CD8-positive, alpha-beta T cell (primary cell): ENCODE measurements at places on chromosomes 3 and 15.

GRCh38 chr15:95816591-95816990, 513.9 kb upstream of the NR2F2 start:
- DNase-seq = no peak

- no peak for DNase-seq
Observed at GRCh38 chr3:159616234-159616825, 372.3 kb upstream of the IL12A start.

GRCh38 chr3:66010739-66011655, 27.7 kb downstream of the MAGI1 start:
- no peak for DNase-seq

- DNase-seq = no peak
Observed at GRCh38 chr3:140943781-140944552, 2.3 kb downstream of the SLC25A36 start.

DNA sequence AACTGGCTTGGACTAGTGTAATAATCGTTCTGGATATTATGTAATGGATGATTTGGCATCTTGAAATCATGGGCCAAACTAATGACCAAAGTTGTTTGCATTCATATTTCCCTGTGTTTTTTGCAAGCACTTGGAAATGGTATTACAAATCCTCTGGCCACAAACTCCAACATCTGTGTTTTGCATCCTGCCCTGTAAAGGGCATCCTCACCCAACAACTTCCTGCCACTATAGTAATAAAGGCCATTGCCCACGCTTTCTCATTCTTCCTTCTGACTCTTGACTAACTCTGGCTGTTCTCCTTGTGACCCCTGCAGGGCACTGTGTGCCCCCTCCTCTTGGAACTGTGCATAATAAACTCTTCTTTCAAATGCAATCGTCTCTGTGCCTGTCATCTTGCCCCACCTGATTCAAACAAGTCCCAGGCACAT, 25.4 kb upstream of the PSMD6 start:
- no peak for DNase-seq

DNA sequence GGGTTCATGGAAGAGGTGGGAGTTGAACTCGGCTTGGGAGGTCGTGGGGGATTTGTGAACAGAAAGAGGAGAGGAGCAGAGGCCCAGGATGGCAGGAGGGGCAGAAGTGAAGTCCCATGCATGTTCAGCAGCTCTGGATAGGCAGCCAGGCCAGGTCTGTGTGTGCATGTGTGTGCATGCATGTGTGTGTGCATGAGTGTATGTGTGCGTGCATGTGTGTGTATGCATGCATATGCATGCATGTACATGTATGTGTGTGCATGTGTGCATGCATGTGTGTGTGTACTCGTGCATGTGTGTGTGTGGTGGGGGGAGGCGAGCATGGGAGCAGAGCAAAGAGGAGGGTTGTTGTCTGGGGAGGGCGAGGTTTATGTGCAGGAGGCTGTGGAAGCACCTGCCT, 178.4 kb downstream of the RPLP1 start:
- DNase-seq = no peak

DNA sequence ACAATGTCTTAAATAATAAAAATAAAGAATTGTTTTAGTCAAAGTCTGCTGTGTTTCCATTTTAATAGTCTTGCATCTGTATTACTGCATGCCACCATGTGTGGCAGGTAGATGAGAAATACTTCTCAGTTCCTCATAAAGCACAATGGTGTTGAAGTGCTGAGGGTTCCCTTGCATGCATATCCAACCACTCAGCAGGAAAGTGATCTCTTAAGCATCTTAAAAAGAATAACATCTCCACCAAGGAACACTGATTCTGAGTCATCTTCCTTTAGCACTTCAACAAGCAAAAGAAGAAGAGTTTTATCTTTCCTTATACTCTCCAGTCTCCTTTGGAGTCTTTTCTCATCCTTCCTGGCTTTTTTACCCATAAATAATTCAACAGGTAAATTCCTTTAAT, 602.0 kb downstream of the TBL1XR1 start:
- no peak for DNase-seq

DNA sequence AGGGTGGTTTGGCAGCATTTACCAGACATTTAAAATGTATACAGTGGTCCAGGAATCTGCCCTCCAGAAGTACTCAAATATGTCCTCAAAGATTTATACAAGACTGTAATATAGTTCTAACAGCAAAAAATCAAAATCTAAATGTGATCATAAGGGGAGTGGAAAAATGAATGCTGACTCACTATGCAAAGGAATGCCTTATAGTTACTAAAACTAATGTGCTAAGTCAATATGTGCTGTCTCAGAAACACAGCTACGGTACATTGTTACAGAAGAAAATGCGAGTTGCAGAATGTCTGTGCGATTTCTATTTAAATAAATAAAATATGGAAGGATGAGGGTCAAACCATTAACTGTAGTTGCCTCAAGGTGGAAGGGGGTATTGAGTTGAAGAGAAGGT, 230.1 kb upstream of the UBE2E1 start:
- DNase-seq = no peak

GRCh38 chr3:131501949-131502348, 822 bp downstream of the MRPL3 start:
- peak; percentile 11 for DNase-seq
